ENCODE measurements at places on chromosomes 13 and 19. TPM values are rescaled to one million over a fixed set of nuclear protein-coding genes. Genes with fewer than 3 reads are reported as not detected.

ZNF382 gene
- 9.6 TPM for total RNA-seq

DACT3 gene
- total RNA-seq, result 9.0 TPM

IGSF23 gene
- total RNA-seq, result not detected

UBL3 gene
- 33.1 TPM for total RNA-seq

All from tibial nerve (tissue), 4 donors.